ENCODE measurements at places on chromosomes 1 and 21.

GRCh38 chr1:36748466-36748865 lies 265.8 kb upstream of the CSF3R start:
- DNase-seq: no peak

- no peak for DNase-seq
Measured at GRCh38 chr21:44306936-44307704, 7.3 kb downstream of the PFKL start.

DNA sequence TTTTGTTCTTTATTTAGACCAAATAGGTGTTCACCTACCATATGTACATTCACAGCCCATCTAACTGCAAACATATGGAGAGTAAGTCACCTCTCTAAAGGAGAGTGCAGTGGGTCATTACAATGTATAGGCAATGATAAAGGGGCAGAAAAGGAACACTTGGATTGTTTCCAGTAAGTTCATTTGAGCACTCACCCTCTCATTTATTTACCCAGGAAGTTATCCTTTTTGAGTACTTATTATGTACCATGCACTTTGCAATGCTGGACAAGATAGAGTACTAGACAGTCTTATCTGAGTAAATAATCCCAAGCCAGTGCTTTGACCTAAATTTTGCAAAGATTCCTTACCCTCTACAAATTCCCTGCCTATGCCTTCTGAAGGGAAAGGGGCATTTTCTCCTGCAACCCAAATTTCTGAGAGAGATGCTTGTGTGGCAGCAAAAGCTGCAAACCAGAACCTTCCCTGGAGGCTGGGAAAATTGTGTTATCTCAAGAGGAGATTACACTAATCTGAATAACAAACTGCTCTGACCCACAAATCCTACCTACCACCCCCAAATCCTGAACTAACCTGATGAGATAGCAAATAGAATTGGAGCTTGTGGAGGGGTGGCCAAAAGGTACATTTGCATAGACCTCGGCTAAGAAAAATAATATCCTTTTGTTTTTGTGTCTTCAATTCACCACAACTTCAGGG lies 18.6 kb upstream of the RGS8 start:
- no peak for DNase-seq

DNA sequence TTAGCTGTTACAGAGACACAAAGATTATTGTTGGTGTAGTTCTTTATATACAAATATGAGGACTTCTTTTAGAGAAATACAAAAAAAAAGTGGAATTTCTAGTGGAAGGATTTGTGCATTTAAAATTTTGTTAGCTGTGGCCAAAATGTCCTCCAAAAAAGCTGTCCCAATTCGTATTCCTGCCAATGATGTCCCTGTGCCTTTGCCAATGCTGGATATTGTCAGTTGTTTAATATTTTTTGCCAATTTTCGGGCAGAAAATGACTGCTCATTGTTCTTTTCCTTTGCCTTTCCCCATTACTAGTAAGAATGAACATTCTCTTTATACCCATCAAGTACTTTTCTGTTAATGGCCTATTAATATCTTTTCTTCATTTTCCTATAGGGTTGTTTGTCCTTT lies 110.0 kb upstream of the HOOK1 start:
- DNase-seq: no peak

DNA sequence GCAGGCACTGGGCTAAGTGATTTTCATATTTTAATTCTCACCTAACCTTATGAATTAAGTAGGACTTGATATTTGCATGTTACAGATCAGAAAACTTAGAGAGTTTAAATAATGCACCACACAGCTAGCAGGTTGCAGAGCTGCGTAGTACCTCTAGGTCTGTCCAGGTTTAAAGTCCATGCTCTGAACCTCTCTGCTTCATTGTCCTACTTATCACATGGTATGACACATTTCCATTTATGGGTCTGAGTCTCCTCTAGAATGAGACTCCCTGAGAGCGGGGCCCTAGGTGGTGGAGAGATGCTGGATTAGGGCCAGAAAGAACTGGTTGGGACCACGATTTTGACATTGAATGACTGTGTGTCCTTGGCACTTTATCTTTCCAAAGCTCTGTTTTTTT lies 102.5 kb upstream of the USP24 start:
- no peak for DNase-seq

- DNase-seq: no peak
Measured at GRCh38 chr1:214362188-214362882, 81.4 kb downstream of the SMYD2 start.

DNA sequence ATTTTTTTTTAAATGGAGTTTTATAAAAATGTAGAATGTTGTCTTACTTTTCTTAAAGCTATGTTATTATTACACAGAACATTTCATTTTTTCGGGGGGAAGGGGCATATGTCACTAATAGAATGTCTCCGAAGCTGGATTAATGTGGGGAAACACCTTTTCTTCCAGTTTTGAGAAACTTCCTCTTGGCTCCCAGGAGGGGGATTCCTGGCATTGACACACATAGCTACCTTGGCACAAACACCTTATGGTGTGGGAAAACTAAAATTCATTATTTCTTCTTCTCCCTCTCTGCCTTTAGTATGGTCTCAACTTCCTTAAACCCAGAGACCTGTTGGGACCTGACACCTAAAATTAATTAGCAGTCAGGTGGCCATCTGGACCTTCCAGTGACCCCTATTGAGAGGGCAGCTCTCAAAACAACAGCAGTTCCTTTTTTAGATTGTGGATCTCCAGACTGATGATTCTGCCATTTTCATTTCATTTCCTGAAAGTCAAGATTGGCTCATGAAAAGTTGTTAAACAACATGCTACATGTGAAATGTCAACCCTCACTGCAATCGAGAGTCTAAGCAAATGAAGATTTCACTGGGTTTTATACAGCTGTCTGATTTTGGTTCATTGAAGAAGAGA lies 70.1 kb upstream of the EDEM3 start:
- DNase-seq: no peak

DNA sequence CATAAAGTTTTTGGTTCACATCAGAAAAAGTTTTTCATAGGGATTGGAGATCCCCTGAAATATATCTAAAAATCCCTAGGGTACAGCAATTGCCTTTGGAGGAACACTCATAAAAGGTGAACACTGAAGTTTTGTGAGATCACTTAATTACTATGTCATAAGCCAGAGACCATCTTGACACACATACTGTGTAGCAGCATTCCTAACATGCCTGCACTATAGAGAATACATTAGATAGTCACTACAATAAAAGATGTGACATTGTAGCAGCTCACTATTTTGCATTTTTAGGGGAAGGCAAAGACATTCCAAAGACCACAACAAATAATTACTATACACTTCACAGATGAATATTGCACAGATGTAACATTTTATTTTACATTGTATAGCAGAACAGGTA lies 779.9 kb downstream of the KCNT2 start:
- DNase-seq: no peak

GRCh38 chr1:97500760-97501159 lies 420.1 kb downstream of the DPYD start:
- no peak for DNase-seq

DNA sequence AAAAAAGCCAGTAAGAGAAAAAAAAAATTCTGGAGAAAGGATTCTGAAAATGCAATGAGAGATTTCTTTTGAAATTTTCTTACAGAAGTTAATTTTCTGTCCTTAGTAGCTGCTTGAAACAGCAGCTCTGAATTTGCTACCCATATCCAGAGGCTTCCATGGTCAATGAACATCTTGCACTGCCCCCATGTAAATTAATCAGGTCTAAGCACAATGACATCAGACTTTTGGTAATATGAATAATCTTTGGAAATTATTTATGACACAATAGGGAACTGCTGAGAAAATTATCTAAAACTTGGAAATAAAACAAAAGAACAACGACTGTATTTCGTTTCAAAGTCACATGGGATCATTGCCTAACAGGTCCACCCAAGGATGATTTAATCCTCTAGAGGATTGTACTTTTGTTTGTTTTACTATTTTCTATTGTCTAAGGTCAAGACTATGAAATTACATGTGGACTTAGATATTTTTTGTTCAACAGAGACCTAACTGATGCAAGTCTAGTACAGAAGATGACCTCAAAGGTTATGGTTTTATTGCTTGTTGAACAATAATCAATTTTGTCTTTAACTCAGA lies 312.1 kb downstream of the BACH1 start:
- DNase-seq: no peak

DNA sequence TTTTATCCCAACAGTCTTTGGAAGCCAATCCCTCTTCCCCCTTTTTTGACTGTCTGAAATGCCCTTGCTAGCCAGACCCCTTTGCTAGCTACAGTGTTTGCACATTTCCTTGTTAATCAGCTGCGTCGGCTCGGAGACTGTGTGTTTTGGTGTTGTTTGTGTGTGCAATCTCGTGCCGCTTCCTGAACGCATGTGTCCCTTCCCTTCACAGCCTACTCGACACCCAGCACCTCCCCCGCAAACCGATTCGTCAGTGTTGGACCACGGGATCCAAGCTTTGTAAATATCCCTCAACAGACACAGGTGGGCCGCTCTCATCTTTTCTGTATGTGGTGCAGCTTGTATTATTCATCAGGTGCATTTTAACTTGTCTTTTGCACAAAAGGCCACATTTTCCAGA lies 298.7 kb downstream of the TM2D1 start:
- DNase-seq: no peak

GRCh38 chr1:232319072-232319471 lies 310.9 kb downstream of the SIPA1L2 start:
- DNase-seq: no peak

GRCh38 chr1:67888216-67889106 lies 55.2 kb upstream of the GNG12 start:
- DNase-seq: no peak

GRCh38 chr1:93056214-93056613 lies 22.9 kb upstream of the MTF2 start:
- peak; percentile 12 for DNase-seq

Measured in CD4-positive, alpha-beta T cell treated with Interleukin-15 for 4 hours (primary cell).